ENCODE measurements at places on chromosomes 5 and 9.

DNA sequence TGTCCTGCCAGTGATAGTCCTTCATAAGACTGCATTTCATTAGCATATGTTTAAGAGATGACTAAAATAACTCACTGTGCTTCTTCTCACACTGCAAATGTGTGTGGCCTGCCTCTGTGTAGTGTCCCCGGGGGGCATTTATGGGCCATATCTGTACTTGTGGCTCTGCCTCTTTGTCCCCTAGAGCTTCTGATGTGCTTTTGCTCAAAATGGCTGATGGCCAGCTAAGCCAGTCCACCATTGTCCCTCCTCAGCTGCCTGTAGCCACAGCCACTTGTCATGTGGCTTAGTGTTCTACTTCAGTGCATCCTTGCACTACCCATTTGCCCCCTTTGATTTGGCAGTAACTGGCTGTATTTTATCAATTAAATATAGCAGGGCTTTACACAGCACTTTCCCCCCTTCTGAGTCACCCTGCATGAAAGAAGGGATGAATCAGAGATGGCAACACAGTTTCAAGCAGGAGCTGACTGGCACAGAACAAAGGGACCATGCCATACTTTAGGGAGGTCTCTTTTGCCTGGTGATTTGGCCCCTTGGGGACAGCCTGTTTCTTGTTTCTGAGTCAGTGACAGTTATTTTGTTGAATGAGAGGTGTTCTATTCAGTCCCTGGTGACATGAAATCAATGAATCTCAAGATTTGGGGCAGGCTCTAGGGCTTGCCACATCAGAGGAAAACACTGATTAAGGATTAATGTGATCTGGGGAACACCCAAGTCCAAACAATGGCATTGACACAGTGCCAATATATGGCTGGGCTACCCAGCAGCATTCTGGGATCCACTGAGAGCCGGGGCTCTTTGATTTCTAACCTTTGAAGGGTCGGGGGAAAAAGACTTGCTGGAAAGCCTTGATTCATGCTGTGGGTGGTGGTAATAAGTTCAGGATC lies 245.5 kb downstream of the SMARCA2 start:
- no peak for DNase-seq

DNA sequence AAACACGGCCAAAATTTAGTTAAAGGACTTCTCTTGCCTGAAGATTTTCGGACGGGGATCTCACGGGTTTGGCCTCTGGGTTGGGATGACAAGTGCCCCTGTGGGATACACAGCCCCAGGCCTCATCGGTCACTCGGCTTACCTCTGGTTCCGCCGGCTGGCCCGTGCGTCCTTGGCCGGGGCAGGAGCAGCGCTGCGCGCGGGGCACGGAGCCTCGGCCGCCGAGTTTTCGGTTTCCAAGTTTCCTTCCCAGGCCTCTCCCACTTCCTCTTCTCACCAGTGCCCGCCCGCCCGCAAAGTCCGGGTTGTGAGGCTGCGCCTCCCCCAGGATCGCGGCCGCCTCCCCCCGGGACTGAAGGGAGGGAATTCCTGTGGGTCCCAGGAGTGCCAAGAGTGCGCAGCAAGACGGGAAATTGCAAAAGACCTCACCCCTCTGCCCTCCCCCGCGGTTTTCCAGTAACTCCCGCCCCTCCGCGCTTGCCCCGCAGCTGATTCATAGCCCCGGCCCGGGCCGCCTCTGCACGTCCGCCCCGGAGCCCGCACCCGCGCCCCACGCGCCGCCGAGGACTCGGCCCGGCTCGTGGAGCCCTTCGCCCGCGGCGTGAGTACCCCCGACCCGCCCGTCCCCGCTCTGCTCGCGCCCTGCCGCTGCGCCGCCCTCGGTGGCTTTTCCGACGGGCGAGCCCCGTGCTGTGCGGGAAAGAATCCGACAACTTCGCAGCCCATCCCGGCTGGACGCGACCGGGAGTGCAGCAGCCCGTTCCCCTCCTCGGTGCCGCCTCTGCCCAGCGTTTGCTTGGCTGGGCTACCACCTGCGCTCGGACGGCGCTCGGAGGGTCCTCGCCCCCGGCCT lies at the start of gene OSMR:
OSMR (plus strand) TSS at position 487 of the 853 bp plus-strand sequence. CDS start 23,033 bp downstream, outside the sequence.
- DNase-seq = peak; percentile 97

GRCh38 chr5:123802298-123802951 lies 290.4 kb downstream of the CSNK1G3 start:
- no peak for DNase-seq

- DNase-seq = no peak
Observed at GRCh38 chr5:68803881-68804319, 289.9 kb upstream of the SLC30A5 start.

- no peak for DNase-seq
Observed at GRCh38 chr5:142427015-142427364, 102.2 kb upstream of the SPRY4 start.

DNA sequence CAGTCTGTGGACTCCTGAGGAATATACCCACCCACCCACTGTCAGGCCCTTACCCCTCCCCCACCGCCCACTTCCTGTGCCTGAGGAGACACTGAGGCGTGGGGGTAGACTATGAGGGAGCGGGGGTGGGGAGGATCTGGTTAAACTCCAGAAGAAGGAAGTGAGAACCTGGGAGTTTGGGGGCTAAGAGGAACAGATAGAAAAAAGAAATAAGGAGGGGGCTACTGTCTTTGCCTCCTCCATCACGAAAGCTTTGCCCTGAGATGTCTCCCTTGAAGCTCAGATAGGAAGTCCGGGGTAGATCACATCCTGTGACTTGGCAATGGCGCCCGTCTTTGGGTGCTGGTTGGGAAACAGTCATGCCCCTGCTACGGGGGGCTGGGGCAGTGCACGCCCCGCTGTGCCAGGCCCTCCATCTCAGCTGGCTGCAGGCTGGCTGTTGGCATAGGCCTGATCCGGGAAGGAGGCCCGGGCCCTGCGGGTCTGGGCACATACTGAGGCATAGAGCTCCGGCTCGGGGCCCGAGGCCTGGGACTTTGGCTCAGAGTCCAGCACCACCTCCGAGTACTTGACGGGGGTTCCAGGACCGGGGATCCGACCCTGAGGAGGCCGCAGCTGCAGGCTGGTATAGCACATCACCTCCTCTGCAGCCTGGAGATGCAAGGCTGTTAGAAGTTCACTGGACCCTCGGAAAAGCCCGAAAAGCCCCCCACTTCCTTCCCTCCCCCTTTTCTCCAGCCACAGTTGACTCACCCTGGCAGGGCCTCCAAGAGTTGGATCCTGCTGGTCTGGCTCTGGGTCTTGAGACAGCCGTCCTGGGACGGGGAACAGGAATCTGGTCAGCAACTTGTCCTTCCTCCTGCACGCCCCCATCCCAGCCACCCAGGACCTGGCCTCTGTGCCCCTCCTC lies 1.0 kb downstream of the SIT1 start:
- peak; percentile 69 for DNase-seq

GRCh38 chr5:111743512-111743911 lies 13.5 kb downstream of the NREP start:
- DNase-seq = no peak

DNA sequence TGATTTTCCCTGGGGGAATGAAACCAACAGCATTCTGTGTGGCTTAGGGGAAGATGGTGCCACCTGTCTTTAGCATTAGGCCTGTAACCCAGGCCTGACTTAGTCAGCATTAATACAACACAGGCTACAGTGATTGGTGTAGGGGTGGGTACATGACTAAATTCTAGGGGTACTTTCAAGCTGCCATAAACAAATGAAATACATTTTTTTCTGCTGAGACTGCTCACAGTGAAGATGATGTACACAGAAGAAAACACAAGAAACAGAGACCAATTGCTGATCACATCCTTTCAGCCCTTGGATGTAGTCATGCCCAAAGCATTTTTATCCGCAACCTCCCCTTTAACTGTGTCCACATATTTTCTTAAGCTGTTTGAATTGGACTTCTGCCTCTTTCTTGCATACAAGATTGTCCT lies 527.2 kb downstream of the KCTD16 start:
- DNase-seq = no peak

- DNase-seq = peak; percentile 58
Observed at GRCh38 chr9:127783111-127784008, 2.5 kb upstream of the CDK9 start.

DNA sequence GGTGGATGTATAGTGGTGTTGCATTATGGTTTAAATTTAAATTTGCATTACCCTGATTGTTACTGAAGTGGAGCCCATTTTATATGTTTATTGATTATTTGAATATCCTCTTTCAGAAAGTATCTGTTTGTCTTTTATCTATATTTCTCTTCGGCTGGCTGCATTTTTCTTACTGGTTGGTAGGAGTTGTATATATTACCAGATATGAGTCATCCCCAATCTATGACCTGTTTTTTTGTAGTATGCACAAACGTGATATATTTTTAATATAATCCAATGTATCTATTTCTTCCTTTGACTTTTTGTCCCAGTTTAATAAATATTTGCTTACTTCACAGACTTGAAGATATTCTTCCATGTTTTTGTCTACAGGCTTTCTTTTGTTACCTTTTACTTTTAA lies 29.3 kb upstream of the CAMK4 start:
- no peak for DNase-seq

DNA sequence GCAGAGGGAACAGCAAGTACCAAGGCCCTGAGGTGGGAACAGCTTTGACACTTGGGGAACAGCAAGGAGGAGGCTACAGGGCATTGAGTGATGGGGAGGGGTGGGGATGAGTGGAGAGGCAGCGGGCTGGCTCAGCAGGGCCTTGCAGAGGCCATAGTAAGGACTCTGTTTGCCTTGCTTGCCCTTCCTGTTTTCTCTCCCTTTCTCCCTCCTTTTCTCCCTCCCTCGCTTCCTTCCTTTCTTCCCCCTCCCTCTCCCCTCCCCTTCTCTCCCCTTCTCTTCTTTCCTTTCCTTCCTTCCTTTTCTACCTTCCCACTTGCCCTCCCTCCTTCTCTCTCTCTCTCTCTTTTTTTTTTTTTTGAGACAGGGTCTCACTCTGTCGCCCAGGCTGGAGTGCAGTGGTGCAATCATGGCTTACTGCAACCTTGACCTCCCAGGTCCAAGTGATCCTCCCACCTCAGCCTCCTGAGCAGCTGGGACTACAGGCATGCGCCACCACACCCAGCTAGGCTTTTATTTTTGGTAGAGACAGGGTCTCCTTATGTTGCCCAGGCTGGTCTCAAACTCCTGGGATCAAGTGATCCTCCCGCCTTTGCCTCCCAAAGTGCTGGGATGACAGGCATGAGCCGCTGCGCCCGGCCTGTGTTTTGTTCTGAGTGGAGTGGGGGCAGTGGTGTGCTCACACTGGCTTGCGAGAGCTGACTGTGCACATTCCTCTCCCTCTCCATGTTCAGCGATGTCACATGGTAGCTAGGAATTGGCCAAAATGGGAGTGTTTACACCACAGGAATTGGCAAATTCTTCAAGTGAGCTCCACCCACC lies 17.1 kb downstream of the IER5L start:
- no peak for DNase-seq

- no peak for DNase-seq
Observed at GRCh38 chr9:133823189-133824105, 85.3 kb upstream of the SARDH start.

DNA sequence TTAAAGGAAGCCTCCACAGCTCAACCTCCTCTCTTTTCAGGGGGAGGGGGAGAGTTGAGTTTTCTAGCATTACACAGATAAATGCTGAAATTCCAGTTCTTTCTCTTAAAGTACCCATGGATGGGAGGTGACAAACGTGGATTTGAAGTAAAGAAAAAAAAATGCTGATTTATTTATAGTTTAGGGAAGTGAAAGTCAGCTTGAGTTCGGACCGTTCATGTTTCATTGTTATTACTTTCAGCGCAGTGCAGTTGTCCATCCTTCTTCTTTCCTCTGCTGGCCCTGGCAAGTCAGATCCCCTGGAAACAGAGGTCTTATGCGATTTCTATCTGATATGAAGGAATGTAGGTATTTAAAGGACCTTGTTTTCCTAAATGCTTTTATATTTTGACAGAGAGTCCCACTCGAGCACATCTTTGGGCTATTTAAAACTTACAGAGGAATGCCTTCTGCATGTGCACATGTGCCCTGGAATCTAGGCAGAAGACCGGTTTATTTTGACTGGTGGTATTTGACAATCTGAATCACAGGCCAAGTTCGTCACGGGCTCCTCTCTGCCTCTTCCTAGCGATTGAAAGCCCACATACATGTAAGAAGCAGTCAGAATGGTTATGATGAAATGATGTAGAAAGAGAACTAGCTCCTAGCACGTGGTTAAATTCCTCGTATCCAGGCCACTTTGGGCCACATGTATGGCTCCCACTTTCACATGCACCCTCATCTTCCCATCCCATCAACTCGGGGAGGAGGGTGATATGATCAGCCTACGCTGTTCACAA lies 385.2 kb upstream of the KLF4 start:
- DNase-seq = no peak

DNA sequence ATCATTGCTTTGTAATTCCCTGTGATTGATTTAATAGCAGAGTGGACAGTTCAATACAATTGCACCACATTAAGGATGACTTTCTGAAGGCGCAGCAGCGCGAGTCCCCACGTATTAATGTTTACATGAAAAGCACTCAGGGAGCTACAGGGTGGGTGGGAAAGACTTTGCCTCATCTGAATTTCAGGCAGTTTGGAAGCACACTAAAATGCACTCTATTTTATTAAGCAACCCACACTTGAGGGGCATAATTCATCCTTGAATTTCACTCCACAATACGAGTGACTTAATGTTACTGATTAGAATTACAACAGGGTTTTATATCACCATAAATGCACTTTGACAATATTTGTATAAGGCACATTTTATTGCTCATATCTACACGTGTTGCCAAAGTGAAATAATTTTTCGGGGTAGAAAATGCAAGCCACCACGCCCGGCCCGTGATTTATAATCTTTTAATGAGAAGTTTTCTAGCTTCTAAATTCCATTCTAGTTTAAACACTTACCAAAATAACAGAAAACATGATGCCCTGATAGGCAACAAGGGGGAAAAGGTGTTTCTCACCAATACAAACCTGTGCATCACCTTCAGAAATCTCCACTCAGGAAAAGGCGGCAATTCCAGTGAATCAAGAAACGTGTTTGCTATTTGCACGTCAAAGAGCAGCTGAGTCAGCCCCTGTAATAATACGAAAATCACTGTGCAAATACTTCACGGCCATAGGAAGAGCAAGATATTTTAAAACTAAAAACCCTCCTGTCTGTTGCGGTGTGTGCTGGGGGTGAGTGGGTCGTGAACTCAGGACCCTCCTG lies 40.5 kb downstream of the IRX4 start:
- DNase-seq = no peak

GRCh38 chr5:62341783-62342475 lies 35.9 kb downstream of the KIF2A start:
- DNase-seq = no peak

GRCh38 chr5:9209846-9210492 lies 335.9 kb downstream of the SEMA5A start:
- DNase-seq = no peak
